ENCODE measurements at places on chromosomes 16 and 17.

DNA sequence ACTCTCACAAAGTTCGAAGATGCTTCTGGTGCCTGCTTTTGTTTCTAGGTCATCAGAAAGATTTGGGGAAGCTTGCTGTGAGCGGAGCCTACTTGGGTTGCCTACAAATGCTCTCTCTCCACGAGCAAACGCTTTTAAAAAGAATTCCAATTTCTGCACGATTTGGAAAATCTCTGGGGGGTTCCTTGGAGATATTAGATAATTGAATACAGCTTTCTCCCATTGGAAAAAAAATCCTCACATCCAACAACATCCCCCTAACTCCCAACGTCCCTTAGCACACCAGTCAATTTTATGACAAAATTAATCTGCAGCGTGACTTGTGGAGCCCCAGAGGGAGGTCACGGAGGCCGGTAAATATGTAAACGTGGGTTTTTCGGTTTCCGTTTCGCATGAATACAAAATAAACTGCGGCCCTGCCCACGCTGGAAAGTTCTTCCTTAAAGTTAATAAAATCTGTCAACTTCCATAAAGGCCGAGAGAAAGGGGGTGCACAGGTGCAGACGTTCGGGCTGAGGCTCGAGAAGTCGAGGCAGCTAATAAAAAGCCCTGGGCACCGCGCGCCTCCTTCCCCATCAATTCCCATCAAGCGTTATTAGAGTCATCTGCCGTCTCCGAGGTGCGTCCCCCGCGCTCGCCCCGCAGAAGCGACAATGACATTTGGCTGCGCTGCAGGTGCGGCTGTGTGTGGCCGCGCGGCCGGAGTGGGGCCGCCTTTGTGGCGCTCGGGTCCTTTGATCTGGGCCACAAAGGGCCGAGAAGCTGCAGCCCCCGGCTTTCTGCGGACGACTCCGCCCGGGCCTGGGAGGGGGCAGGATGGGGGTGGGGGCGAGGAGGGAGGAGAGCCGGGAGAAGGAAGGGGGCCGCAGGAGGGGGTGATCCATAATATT is 37.6 kb downstream of the SALL1 start:
- DNase-seq: no peak

DNA sequence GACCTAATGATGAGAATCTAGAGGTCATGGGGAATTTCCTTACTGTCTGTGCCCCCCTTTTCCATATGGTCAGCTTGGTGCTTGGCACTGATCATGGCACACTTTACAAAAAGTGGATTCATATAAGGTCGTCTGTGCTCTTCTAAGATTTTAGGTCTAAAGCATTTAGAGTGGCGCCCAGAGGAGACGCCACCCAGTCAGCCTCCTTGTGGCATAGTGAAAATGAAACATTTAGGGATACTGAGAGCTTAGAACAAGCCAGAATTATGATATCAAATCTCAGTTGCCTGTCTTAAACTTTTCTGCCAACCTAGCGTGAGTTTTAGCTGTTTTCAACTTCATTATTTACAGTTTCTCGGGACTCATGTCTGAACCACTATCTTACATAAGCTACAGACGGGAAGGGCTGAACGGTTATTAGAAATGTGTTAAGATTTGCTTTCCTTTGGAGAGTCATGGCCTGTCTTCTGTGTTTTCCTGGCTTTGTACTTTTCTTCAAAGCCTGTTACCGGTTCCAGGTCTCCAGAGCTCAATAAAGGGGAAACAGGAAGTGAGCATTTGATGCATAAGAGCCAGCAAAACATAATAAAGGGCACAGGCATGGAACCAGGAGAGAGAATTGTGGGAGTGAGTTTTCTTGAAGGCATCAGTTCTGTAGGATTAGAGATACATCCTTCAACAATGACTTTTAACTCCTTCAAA is 13.7 kb downstream of the ZNRF1 start:
- no peak for DNase-seq

DNA sequence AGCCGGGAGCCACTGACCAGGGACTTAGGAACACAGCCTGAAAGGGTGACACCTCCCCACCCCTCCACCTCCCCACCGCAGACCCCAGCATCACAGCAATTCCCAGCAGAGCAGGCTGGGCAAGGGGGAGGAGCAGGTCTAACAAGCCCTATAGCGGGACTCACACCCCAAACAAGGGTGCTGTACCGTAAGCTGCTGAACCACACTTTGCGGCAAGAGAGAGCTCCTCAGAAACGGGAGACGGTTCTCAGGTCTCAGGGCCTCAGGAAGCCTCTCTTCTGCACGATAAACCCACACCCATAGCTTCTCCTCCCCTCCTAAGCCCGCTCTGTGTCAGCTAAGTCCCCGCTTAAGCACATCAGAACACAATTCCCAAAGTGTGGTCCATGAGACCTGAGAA is 11.7 kb upstream of the COTL1 start:
- no peak for DNase-seq

- DNase-seq: no peak
These were observed 33.1 kb upstream of the LCMT1 start for GRCh38 chr16:25078386-25078978.

DNA sequence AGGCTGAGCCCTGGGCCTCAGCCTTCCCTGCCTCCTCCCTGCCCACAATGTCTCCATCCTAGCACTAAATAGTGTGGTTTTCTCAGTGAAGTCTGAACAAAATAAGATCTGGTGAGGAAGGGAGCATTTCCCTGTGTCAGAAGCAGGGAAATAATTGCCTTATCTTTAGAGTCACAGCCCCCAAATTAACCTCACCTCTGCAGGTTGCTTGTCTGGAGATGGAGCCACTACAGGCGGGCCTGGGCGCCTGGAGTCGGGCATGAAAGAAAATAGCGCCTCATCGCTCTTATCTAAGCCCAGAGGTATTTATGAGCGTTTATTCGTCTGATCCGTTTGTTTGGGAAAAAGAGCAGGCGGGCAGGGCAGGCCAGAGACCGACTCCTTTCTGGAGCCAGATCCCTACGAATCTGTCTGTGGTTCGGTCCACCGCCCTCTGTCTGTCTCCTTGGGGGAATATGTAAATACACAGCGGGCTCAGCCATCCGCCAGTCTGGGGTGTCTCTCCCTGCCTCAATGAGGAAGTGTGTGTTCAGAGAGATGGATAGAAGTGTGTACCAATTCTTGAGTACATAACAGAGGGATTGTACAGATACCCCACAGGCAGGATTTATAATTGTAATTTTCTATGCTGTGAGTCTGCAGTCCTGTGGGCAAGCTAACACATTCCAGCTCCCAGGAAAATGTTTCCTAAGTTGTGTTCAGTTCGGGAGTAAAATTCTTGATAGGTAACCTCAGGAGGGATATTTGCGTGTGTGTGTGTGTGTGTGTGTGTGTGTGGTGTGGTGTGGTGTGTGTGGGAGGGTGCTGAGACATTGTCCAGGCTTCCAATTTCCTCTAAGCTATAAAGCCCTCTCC is 4.3 kb downstream of the HOXB6 start:
- no peak for DNase-seq

- DNase-seq: no peak
These were observed 168.4 kb downstream of the RAB11FIP4 start for GRCh38 chr17:31559584-31560501.

DNA sequence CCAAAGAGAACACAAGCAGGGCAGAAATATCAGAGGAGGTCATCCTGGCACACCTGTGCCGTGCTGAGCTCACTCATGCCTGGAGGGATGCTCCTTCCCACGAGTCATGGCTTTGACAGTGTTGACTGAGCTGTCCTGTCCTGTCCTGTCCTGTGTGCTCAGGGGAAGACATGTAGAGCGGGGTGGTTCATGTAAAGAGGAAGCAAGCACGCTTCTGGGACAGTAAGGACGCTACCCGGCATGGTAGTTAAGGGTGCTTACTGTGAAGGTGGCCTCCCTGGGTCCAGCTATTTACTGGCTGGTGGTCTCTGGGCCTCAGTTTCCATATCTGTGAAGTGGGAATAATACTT is 398 bp downstream of the LGALS9 start:
- DNase-seq: no peak

DNA sequence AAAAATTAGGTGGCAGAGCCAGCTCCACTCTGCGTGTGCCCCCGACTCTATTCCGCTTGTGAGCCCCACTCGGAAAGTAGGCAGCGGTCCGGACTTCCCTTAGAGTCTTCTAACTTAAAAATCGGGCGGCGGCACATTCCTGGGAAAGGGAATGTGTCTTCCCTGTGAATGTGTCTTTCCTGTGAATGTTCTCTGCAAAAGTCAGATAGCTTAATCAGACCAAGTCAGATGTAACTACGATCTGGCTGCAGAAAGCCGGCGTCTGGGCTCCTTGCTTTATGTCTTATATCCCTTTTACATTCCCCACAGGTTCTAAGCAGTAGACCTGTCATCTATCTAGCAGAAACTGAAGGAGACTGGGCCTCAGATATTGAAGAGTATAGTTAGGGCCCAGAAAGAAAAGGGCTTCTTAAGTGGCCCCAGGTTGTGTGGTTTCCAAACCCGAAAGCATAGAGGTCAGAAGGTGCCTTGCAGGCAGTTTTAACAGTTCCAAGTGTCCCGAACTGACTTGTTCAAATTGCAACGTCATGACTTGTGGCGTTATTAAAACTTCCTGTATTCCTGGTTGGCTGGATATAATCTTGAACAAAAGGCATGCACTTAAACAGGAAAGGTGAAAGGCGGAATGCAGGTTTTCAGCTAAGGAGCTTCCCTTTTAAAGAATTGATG is 601 bp downstream of the PHKB start:
- no peak for DNase-seq

GRCh38 chr16:54873071-54873470 is 57.6 kb upstream of the IRX5 start:
- DNase-seq: no peak

- DNase-seq: no peak
These were observed 25.9 kb downstream of the CYB561 start for GRCh38 chr17:63419949-63420867.

DNA sequence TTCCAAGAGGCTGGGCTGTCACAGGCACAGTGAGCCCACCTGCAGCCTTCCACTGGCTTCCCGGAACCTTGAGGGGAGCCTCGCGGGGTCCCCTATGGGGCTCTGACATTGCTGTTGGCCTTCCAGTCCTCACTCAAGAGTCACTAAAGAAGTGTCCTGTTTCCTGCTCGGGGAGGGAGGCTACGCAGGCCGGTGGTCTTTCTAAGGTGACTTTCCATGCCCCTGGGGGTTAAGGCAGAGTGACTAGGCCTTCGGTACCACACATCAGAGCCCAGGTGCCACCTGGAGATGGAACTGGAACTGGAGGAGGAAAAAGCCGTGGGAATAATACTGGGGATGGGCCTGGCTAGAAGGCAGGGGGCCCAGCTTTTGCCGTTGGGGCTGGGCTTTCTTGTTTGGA is 72.1 kb downstream of the IL21R start:
- DNase-seq: no peak

DNA sequence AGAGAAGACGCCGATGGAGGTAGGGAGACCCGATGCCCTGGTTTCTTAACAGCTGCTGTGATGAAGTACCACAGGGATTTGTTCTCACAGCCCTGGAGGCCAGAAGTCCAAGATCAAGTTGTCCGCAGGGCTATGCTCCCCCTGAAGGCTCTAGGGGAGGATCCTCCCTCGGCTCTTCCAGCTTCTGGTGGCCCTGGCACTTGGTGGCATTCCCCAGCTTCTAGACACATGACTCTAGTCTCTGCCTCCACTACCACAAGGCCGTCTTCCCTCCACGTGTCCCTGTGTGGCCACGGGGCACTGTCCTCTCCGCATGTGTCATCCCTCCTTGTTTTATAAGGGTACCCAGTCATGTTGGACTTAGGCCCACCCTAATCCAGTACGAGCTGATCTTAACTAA is 375.2 kb downstream of the SLC39A11 start:
- no peak for DNase-seq

- no peak for DNase-seq
These were observed 7.5 kb downstream of the N4BP1 start for GRCh38 chr16:48602356-48603014.

- no peak for DNase-seq
These were observed 88.4 kb upstream of the ATF7IP2 start for GRCh38 chr16:10297341-10298006.

GRCh38 chr16:8725513-8726178 is 51.2 kb downstream of the ABAT start:
- DNase-seq: no peak

GRCh38 chr16:88754912-88755744 is 29.9 kb downstream of the PIEZO1 start:
- no peak for DNase-seq

DNA sequence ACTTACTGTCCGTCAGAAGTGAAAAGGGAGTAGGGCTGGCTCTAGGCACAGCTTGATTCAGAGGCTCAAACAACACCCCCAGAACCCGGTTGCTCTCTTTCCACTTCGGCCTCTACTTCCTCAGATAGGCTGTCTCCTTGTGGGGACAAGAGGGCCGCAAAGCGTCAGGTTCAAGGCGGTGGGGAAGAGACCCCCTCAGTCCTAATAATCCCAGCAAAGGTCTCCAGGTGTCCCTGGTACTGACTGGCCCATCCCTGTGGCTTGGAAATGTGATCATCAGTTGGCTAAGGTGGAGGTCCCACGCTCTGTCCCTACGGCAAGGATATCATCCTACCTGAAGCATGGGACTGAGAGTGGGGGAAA is 26.0 kb downstream of the NGFR start:
- no peak for DNase-seq

DNA sequence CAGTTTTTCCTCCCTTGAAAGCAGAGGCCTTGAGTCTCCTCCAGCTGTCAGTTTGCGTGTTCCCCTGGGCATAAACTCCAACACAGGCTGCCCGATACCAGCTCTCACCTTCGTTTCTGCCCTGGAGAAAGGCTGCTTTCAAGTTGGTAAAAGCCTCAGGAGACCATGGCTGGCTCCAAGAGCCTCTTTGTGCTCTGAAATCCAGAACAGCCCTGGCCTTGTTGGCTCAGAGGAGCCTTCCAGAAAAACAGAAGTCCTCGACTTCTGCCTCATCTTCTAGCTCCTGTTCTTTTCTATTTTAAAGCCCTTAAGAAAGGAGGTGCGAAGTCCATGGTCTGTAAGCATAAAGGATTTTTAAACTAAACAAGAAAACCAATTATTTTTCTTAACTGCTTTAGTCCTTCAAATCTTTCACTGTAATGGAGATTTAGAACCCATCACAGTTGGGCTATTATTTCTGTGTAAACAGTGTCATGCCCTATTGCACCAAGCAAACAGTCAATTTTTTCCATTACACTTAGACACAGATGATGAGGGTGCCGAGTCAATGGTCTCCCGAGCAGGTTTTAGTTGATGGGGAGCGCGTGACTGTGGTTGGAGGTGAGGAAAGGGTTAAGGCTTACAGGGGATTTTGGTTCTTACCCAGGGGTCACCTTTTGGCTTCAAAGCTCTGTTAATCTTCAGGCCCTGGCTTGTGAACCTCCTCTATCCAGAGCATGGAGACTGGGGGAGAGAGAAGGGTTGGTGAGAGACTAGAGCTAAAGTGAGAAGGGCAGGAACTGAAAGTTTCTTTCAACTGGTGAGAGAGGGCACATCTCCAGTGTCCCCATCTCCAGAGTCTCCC is 212.8 kb downstream of the MSI2 start:
- no peak for DNase-seq

DNA sequence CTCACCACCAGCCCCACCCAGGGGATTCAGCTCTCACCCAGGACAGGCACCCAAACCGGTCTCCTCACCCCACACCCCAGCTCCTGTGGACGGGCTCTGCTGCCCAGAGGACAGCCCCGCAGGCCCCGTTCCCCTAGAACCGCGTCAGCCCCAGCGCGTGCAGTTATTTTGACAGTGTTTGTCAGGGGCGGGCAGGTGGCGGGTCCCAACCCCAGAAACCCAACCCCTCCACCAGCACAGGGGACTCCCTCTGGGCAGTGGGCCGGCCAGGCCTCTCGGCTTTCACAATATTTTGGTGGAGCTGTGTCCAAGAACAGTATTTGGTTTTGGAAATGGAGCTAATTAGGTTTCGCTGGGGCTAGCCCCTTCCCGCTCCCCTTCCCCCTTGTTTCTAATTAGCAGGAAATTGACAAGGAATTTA is 44.8 kb downstream of the BAHCC1 start:
- no peak for DNase-seq

Measured in NCI-H1048 (cell line).